ENCODE measurements at places on chromosomes 16 and 17.

DNA sequence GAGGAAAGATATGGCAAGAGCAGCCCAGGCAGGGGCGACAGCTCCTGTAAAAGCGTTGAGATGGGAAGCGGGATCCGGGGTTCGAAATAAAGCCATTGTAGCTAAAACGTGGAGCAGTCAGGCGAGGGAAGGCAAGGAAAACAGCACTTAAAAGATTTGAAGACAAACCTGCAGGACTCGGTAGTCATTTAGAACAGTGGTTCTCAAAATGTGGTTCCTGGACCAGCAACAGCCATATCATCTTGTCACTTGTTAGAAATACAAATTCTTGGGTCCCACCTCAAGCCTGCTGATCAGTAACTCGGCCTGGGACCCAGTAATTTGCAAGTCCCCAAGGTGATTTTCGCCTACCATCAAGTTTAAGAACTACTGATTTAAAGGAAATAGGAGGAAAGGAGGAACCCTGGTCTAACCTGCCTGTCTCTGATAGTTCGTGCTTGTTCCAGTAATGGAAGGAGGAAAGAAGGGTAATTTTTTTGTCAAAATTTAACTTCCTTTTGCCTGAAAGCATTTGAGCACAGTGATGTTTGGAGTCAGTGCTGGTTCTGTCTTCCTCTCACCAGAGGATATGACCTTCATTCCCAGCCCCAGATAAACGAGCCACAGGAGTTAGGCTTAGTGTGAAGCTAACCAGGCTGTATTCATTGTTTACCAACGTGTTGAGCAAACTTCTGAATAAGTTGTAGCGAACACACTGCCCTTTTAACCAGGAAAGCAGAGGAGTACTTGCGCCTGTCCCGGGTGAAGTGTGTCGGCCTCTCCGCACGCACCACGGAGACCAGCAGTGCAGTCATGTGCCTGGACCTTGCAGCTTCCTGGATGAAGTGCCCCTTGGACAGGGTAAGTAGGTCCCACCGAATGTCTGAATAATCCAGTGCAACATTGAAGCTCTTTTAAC lies 1.1 kb downstream of the ORC6 start:
- peak; percentile 2 for DNase-seq

DNA sequence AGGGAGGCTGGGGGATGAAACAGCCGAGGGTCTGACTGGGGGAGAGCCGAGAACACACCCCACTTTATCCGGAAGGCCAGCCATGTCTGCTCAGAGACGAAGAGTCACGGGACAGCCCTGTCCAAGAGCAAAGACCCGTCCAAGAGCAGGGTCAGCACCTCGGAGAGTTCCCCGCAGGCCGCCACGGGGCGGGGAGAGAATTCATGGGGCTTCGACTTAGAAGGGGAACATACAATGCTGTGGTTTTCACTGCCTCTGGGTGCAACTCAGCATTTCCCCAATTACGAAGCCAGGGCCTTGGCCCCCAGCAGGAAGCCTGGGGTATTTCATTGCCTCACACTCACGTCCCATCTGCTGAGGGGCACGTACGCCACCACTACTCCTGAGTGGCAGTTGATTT lies 59.3 kb downstream of the JPH3 start:
- DNase-seq = no peak

- no peak for DNase-seq
These were observed 88.3 kb upstream of the DNAH17 start for GRCh38 chr17:78665387-78665951.

- DNase-seq = no peak
These were observed 16.5 kb upstream of the SOX9 start for GRCh38 chr17:72104164-72104862.

GRCh38 chr16:81817296-81817695 lies 38.2 kb downstream of the PLCG2 start:
- DNase-seq = no peak

DNA sequence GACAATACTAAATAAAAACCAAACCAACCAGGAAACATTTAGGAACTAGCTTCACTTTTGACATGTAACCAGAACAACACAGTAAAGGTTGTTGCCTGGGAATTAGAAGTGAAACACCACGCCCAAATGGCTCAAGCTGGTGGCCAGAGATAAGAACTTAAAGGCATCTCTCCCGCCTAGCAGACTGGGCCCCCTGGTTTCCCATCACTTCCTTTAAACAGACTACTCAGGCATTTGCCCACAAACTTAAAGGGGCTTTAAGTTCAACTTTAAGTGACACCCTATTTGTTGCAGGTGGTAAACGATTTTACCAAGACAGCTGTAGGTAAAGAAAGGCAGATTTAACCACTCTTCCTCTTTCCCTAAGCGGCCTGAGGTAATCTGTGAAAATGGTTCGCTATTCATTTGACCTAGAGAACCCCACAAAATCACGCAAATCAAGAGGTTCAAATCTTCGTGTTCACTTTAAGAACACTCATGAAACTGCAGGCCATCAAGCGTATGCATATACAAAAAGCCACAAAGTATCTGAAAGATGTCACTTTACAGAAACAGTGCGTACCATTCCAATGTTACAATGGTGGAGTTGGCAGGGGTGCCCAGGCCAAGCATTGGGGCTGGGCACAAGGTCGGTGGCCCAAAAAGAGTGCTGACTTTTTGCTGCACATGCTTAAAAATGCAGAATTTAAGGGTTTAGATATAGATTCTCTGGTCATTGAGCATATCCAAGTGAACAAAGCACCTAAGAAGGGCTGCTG lies 40.8 kb upstream of the BPTF start:
- DNase-seq = no peak

- DNase-seq = no peak
These were observed 90.5 kb downstream of the NPIPB11 start for GRCh38 chr16:29315916-29316517.

- no peak for DNase-seq
These were observed 137.0 kb upstream of the SOX9 start for GRCh38 chr17:71983828-71984227.

- no peak for DNase-seq
These were observed 4.3 kb downstream of the LLGL1 start for GRCh38 chr17:18229771-18230170.

GRCh38 chr17:32525122-32525521 lies 38.3 kb downstream of the CDK5R1 start:
- DNase-seq = no peak

DNA sequence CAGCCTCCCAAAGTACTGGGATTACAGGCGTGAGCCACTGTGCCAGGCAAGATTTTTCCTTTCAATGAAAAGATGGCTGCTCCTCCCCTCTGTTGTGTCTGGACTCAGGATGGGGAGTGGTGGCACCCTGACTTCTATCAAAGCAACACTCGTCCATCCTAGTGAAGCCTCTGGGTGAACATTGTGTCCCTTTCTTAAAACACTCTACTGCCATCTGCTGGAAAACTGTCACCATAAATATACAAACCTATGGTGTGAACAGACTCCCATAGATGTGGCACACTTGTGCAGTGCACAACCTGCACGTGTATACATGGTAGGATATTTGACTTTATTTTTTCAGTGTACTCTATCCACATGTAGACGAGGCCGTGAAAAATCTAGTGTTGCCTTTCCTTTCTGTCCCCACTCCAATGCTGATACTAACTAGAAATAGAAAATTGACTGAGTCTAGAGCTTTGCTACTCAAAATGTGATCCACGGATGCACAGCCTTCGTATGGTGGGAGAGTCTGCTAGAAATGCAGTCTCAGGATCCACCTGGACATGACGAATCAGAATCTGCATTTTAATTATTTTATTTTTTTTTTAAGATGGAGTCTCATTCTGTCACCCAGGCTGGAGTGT lies 55.9 kb upstream of the PLCG2 start:
- peak; percentile 61 for DNase-seq

DNA sequence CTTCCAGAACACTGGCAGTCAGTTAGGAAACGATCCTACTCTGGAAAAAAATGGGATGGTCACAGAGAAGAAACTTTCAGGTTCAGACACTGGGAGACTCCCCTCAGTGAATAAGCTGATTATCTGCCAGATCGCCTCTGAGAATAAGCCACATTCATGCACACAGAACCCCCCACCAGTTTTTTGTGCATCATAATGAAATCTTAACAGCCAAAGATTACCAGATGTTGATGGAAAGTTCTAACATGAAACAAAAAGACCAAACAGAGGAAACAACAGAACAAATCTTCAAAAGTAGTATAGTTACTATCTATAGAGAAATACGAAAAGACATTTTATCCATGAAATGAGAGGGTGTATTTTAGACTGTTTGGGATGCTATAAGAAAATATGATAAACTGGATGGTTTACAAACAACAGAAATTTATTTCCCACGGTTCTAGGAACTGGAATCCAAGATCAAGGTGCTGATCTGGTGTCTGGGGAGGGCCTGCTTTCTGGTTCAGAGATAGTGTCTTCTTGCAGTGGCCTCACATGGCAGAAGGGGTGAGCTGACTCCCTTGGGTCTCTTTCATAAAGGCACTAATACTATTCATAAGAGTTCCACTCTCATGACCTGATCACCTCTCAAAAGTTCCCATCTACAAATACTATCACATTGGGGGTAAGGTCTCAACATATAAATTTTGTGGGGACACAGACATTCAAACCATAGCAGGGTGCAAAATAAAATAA lies 8.0 kb upstream of the AMZ2 start:
- no peak for DNase-seq

GRCh38 chr17:42969001-42969581 lies 4.8 kb upstream of the AARSD1 start:
- no peak for DNase-seq

GRCh38 chr16:82181461-82182185 lies 11.6 kb upstream of the MPHOSPH6 start:
- no peak for DNase-seq

All from HS-27A (cell line).